ENCODE measurements at places on chromosomes 2 and 18.

- no peak for DNase-seq
Observed at GRCh38 chr2:95296011-95296410, 1.1 kb upstream of the KCNIP3 start.

- DNase-seq = no peak
Observed at GRCh38 chr2:199409759-199410529, 47.8 kb downstream of the SATB2 start.

DNA sequence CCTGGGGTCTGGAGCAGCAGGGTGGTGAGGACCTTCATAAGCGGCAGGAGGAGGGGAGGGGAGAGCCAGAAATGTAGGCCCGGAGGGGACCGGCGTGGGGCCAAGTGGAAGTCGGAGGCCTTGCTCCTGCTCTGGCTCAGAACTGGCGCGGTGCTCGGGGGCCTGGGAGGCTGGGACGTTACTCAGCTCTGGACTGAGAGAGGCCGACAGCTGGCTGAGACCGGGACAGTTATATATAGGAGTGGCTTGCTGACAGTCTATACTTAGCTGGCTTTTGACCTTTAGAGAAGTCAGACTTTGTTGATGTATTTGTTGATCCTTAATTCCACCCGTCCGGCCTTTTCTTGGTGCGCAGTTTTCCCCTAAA is 15.7 kb downstream of the IGFBP5 start:
- no peak for DNase-seq

DNA sequence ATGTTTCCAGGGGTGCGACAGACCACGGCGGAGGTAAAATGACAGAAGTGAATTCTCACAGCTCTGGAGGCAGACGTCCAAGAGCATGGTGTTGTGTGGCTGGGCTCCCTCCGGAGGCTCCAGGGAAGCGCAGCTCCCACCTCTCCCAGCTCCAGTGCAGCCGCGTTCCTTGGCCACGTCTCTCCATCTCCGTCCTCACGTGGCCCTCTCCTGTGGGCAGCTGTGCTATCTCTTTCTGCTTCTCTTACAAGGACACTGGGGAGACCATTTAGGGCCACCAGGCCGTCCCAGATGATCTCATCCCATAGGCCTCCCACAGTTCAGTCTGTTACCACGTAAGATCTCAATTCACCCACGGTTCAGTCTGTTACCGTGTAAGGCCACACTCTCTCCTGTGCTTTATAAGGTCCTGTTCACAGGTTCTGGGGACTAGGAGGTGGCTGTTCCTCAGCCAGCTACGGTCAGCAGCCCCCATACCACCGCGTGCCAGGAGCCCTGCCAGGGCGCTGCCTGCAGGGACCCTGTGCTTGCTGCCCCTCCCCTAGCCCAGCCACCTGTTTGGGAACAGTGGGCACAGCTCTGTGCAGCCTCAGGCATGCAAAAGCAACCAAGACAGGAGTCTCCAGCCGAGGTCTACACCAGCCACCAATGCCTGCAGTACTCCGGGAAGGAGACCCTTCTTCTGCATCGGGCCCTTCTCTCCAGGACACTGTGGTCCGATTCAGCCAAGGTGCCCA is 2.9 kb upstream of the MAB21L4 start:
- no peak for DNase-seq

- DNase-seq = no peak
Observed at GRCh38 chr2:105272176-105272575, 30.6 kb downstream of the GPR45 start.

GRCh38 chr2:78982638-78983330 is 42.7 kb upstream of the REG3G start:
- no peak for DNase-seq

GRCh38 chr2:63737081-63737751 is 104.5 kb upstream of the UGP2 start:
- no peak for DNase-seq

GRCh38 chr2:118177884-118178283 is 89.6 kb downstream of the INSIG2 start:
- DNase-seq = no peak

Data from CD4-positive, alpha-beta T cell treated with Interleukin-4 for 1 hour (primary cell).